CD4-positive, alpha-beta memory T cell (primary cell): ENCODE measurements at places on chromosomes 7 and 10. TPM values are rescaled to one million over a fixed set of nuclear protein-coding genes. Genes with fewer than 3 reads are reported as not detected.

Gene HOXA11
- not detected for polyA plus RNA-seq

Gene SFRP4
- not detected for polyA plus RNA-seq

Gene HYAL4
- polyA plus RNA-seq: not detected

Gene RBP3
- polyA plus RNA-seq: not detected

Gene PTN
- polyA plus RNA-seq: 0.11 TPM

Gene SFTPA1
- not detected for polyA plus RNA-seq

Gene CPXM2
- not detected for polyA plus RNA-seq

Gene AHR
- 19.5 TPM for polyA plus RNA-seq

Gene FAM25C
- not detected for polyA plus RNA-seq

Gene PODXL
- polyA plus RNA-seq: 1.2 TPM

Gene CYP2C19
- not detected for polyA plus RNA-seq

Gene CFAP46
- polyA plus RNA-seq: not detected

Gene ELN
- polyA plus RNA-seq: not detected

Gene CDK14
- not detected for polyA plus RNA-seq

Gene ESYT2
- polyA plus RNA-seq: 52.3 TPM

Gene MXI1
- polyA plus RNA-seq: 32.1 TPM

Gene TWIST1
- polyA plus RNA-seq: not detected

Gene FXYD4
- polyA plus RNA-seq: not detected

Gene ZNF777
- polyA plus RNA-seq: 3.7 TPM

Gene OR6V1
- polyA plus RNA-seq: not detected

Gene PAX4
- polyA plus RNA-seq: not detected

Gene SPDYE1
- polyA plus RNA-seq: 0.49 TPM

Gene MKX
- not detected for polyA plus RNA-seq

Gene CTTNBP2
- not detected for polyA plus RNA-seq

Gene HOGA1
- not detected for polyA plus RNA-seq
